ENCODE measurements at places on chromosomes 2 and 18.

- no peak for DNase-seq
Observed at GRCh38 chr18:38453880-38454279, 888.3 kb upstream of the CELF4 start.

- no peak for DNase-seq
Observed at GRCh38 chr2:178205853-178206521, 11.7 kb downstream of the OSBPL6 start.

DNA sequence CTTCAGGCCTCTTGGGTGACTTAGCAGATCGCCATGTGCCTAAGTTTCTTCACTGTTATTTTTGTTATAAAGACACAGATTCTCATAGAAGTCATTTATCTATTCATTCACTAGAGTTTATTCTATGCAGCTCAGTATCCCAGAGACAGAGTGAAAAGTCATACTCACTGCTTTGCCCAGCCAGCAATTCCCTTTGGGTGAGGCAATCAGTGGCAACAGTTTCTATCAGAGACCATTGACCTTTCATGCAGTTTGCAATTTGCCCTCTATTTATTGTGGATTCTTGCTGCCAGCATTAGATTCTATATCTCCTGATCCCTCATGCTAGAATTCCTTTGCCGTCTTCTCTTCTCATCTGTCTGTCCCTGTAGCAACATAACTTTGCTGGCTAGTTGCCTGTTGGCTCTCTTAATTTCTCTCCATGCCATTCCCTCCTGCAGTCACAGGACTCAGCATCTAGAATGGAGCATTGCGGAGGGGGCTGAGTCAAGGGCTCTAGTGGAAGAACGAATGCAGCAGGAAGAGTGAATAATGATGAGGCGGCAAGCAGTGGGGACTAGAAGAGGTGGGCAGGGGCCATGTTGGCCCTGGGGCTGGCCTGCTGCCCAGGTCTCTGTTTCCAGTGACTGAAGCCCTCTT lies 12.2 kb downstream of the SLC9A4 start:
- DNase-seq, result no peak

DNA sequence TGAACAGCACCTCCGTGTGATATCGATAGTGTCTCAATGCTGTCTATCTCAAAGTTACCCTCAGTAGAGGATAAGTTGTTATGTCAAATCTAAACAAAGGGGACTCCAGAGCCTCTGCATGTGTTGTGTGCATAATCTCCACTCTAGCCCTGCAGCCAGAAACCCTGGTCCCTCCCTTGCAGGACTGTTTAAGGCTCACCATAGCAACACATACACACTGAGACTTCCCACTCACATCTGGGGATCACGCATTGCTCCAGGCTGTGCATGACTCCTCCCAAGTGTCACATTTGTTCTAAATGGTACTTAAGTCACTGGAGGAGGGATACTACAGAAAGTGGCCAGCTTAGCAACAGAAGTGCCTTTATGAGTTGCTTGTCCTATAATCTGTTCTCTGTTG lies 258.6 kb upstream of the CRIM1 start:
- no peak for DNase-seq

GRCh38 chr18:45828917-45829811 lies 3.7 kb downstream of the SIGLEC15 start:
- DNase-seq, result peak; percentile 67

DNA sequence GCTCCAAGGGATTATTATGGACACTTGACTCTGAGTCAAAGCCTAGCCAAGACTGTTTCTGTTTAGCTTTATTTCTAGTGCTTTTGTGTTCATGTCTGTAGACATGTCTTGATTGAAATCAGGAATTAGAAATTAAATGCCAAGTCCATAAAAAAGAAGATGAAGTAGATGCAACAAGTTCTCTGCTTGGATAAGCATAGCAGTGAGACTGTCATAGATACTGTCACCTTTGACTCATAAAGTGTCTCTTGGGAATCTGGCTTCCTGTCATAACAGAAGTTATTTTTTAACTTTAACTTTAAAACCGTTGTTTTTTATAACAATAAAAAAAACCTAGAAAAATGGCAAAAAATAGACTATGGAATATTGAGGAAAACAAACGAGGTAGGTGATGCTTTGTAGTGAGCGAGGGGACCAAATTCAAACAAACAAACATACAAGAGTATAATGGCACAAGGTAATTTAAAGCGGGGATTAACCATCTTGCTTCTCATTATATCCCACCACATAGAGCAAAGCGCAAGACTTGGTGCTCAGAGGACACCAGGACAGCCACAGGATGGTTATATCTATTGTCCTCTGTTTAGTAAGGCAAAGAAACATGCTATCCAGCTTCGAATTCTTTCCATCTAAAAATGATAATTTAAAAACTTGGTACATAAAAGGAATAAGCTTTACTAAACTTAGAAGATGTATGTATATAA lies 64.6 kb downstream of the CD226 start:
- DNase-seq, result no peak

GRCh38 chr18:31624892-31625640 lies 33.4 kb downstream of the TTR start:
- peak; percentile 7 for DNase-seq

- DNase-seq, result peak; percentile 5
Observed at GRCh38 chr2:207919164-207919919, 106.0 kb downstream of the PLEKHM3 start.

GRCh38 chr2:13968811-13969210 lies 663.7 kb upstream of the LRATD1 start:
- no peak for DNase-seq

DNA sequence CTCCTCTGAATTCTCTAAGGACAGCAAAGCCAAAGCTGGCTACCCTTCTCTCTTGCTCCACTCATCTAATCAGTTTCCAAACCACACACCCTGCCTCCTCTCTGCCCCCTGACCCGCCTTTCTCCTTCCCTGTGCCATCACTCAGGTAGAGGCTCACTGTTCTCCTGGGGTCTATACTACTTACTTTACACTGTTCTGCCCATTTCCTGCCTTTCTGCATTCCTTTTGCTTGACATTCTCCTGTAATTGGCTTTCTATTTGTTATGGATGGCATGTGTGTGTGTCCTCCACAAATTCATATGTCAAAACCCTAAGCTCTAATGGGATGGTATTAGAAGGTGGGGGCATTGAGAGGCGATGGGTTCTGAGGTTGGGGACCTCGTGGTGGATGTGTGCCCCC lies 675.2 kb upstream of the ID2 start:
- no peak for DNase-seq

DNA sequence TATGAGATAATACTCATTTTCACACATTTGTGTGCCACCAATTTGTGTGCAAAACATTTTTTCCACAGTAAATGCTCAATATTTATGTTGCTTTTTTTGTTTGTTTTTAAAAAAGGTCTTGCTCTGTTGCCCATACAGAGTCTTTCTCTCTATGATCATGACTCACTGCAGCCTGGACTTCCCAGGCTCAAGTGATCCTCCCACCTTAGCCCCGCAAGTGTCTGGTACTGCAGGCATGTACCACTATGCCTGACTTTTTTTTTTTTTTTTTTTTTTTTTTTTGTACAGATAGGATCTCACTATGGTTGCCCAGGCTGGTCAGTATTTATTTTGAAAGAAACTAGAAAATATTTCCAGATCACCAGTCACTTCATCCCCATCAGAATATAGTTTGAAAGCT lies 297.8 kb upstream of the GYPC start:
- peak; percentile 27 for DNase-seq

GRCh38 chr2:99159594-99159993 lies 4.8 kb downstream of the LIPT1 start:
- DNase-seq, result no peak

- DNase-seq, result no peak
Observed at GRCh38 chr2:10520154-10520553, 72.0 kb upstream of the ODC1 start.

DNA sequence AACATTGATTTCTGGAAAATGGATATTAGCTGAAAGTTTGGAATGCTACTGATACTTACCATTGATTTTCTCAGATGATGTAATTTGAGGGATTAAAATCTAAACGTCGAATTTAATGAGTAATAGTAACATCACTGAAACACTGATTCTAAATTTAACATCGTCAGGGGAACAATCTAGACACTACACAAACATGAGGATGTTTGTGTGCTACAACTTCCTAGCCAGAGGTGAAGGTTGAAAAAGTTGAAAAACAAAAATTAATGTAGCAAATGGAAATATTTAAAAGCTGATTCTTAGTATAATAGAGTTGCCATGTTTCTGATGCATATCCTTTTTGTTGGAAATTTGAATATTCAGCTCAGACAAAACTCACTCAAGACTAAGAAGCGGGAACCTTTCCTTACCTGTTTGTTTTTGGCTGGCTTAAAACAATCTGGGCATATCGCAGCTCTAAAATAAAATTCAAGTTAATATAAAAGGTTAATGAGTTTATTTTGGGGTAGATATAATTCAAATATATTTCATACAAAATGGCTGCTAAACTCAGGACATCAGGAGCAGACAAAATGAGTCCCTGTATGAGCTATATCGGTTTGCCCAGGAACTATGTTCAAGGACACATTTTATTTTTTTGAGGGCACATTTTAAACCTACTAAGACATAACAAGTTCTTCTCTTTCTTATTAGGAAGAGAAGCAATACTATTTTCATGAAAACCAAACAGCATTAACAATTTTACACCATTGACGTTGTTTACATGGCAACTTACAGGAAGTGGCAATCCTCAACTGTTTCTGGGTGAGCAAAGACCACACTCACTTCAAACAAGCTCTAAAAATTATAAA lies 52.6 kb upstream of the PEX13 start:
- DNase-seq, result no peak

DNA sequence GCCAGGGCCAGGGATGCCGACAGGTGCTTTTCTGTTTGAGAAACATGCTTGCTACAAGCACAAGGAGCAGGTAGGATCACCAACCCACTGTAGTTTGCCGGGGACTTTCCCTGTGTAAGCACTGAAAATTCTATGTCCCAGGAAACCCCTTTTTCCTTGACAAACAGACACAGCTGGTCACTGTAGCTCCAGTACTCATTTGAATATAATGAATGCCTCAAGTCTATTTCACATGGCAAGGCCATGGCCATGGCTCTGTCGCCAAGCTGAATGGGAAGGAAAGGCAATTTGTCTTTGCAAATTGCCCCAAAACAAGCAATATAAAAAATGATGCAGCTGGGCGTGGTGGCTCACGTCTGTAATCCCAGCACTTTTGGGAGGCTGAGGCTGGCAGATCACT lies 49.6 kb upstream of the IGFBP2 start:
- no peak for DNase-seq

DNA sequence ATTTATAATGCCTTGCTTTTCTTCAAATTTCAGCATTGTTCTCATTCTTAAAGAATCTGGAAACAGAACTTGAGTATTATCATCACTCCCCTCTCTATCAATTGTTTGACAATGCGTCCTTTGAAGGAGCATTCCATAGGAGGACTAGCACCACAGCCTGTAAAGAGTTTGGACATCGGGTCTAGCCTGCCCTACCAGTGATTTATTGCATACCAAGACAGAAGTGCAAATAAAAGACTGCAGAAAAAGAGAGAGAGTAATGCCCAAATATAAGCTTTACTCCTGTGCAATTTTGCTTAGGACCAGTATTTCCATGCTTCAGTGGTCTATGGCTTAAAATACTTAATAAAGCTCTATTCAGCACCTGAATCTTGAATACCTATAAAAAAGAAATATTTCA lies 55.4 kb upstream of the MAP2 start:
- no peak for DNase-seq

- no peak for DNase-seq
Observed at GRCh38 chr2:101355401-101356054, 31.8 kb downstream of the CREG2 start.

DNA sequence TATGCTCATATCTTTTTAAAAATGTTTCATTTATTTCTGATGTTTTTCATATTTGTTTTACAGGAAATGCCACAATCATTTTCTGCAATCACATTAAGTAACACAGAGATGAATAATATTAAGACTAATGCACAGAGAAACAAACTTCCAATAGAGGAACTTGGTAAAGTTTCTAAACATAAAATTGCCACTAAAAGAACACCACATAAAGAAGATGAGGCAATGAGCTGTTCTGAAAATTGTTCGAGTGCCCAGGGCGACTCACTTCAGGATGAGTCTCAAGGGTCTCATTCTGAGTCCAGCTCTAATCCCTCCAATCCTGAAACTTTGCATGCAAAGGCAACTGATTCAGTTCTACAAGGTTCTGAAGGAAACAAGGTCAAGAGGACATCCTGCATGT lies 70.4 kb downstream of the APLF start:
- DNase-seq, result peak; percentile 66

- no peak for DNase-seq
Observed at GRCh38 chr2:62209427-62209991, 13.6 kb downstream of the B3GNT2 start.

DNA sequence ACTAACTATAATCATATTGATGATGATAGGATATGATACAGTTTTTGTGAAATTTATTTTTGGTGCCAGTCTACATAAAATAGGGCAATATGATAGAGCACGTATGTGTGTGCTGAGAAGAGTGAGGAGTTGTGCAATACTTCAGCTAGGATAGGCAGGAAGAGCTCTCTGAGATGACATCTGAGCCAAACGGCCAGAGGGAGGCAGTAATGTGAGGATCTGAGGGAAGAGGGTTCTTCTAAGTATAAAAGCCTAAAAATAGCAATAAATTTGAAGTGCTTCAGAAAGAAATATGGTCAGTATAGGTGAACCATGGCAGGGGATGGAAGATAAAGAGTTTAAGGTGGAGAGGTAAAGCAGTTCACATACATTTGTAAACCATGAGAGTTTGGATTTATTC lies 102.5 kb downstream of the OLA1 start:
- DNase-seq, result peak; percentile 15

DNA sequence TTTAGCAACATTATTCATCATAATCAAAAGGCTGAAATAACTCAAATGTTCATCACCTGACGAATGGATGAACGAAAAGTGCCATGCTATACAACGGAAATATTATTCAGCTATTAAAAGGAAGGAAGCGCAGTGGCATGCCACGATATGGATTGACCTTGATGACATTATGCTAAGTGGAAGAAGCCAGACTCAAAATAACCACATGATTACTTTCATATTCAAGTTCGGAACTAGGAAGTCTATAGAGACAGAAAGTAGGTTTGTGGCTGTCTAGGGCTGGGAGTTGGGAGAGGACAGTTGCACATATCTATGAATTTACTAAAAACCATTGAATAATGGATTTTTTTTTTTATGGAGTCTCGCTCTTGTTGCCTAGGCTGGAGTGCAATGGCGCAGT lies 13.4 kb upstream of the PDIA6 start:
- no peak for DNase-seq

DNA sequence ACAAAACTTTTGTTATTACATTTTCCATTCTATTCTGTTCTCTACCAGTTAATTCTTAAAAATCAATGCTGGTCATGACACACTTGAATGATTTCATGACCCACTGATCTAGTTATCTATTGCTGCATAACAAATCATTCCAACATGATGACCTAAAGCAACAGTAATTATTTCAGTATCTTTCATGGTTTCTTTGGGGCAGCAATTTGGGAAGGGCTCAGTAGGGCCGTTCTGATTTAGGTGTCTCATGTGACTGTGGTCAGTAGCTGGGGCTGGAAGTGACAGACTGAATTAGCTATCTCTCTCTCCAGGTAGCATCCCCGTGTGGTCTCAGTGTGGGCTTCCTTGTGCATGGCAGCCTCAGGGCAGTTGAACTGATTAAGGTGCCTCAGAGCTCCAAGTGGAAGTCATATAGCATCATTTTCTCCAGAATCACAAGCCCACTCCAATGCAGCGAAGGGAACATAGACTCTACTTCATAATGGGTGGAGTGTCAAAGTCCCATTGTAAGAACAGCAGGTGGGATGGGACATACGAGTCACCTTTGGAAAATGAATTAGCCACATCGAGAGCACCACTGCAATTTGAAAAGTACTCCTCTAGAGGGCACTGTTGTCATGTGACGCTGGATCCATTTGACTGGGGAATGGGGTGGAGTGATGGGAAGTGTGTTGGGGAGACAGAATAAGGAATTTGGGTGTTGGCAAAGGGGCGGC lies 39.1 kb upstream of the FAM136A start:
- DNase-seq, result peak; percentile 23

All from inflammatory macrophage treated with lipopolysaccharide for 1 hour (primary cell).